Mucosa of gallbladder (tissue), 1 donor: ENCODE measurements at places on chromosomes 16 and 17.
A peak's percentile ranks its signal among the peaks of the same experiment; 100 is the strongest.

DNA sequence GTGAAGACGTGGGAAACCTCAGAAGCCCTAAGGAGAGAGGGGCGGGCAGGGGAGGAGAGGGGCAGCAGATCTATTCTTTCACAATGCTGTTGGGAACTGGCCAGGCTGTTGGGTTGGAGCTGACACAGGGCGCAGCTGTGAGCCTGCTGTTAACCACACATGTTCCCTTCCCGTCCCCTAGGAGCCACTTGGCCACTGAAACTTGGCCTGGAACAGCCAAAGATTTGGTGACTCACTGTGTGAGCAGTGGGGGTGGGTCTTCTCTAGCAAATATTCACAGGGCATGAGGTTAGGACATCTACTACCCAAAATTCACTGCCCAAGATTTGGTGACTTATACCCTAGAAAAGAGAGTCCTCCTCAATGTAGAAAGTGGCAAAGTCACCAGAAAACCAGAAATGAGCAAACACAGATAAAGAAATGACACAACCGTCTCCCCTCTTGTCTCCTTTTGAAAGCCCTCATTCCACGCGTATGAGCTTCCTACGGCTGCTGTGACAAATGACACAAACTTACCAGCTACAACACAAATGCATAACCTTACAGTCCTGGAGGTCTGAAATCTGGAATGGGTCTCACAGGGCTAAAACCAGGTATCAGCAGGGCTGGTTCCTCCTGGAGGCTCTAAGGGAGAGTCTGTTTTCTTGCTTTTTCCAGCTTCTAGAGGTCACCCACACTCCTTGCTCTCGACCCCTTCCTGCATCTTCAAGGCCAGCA is 6.3 kb downstream of the TBC1D16 start:
- DNase-seq = peak; percentile 69

DNA sequence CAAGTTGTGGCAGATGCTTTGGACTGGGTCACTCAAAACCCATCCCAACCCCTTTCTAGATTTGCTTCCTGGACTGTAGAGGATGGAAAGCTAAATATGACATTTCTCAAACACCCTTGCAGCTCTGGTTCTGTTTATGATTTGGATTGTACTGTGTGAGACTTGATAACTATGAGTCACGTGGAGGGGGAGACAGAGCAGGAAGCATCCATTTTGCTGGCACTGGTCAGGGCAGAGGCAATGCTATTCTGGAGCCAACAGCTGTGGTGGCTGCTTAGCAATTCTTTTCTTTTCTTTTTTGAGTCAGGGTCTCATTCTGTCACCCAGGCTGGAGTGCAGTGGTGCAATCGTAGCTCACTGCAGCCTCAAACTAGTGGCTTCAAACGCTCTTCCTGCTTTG is 13.6 kb upstream of the TERF2 start:
- no peak for DNase-seq

- DNase-seq = no peak
These were observed 4.7 kb upstream of the ZNF423 start for GRCh38 chr16:49860593-49860992.

DNA sequence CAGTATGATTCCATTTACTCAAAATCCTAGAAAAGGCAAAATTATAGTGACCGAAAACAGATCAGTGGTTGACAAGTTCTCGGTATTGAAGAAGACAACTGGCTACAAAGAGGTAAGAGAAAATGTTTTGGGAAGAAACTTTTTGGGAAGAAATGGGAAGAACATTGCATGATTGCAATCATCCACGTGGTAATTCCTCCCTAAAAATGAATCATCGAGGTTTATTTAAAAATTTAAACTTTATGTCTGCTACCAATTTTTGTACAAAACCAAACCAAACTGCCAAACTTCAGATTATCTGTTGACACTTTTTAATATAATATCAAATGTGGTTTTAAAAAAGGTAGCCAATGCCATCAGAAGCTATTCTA is 8.1 kb downstream of the SMURF2 start:
- no peak for DNase-seq

DNA sequence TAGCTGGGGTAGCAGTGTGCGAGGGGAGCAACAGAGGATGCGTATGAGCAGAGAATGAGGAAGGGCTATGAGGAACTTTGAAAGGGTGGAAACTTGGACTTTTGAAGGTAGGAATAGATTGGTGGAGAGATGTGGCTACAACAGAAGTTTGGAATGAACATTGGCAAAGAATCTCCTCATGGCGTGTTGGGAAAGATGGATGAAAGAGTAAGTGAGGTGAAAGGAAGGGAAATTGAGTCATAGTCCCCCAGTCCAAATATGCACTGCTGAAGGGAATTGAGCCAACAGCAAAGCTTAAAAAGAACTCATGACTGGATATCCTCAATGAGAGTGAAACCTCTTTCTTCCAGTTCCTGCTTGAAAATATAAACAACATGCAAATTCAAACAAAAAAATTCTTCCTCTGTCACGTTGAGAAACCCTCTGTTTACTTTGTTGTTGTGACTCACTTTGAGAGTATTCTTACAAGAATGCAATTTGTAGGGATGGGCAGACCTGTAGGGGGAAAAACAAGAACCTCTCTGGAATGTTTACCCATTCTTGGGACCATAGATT is 313.2 kb upstream of the KCNJ16 start:
- DNase-seq = no peak

GRCh38 chr16:10610499-10611184 is 30.2 kb upstream of the EMP2 start:
- no peak for DNase-seq

- DNase-seq = no peak
These were observed 214.9 kb upstream of the MON1B start for GRCh38 chr16:76976101-76976500.

- no peak for DNase-seq
These were observed 47.1 kb downstream of the CNGB1 start for GRCh38 chr16:57923841-57924240.

DNA sequence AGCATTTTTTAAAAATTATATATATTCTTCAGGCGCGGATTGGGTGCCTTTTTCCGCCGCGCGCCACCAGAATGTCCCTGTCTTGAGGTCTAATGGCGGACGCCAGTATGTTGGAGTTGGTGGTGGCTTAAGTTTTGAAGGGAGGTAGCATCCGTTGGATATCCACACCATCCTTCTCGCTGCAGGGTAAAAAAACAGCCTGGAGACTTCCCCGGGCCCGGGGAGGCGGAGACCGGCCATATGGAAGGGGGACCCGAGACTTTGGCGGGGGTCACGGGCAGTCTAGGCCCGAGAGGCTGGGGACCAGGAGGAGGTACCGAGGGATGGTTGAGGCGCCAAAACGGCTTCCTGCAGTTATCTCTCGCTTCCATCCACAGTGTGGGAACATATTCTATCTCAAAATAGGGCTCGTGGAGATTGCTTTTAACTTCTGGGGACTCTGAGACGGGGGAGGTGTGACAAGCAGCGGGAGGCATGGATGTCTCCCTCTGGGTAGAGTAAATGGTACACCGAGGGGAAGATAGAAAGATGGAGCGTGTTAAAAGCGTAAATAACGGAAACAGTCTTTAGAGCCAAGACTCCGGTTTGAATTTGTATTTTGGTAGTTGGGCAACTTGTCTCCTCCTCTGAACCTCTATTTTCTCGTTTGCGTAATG is at the start of gene SF3B3:
Gene SF3B3 (plus strand): TSS at position 74 of the 656 bp plus-strand sequence. CDS start 2,841 bp downstream, outside the sequence.
- peak; percentile 70 for DNase-seq

DNA sequence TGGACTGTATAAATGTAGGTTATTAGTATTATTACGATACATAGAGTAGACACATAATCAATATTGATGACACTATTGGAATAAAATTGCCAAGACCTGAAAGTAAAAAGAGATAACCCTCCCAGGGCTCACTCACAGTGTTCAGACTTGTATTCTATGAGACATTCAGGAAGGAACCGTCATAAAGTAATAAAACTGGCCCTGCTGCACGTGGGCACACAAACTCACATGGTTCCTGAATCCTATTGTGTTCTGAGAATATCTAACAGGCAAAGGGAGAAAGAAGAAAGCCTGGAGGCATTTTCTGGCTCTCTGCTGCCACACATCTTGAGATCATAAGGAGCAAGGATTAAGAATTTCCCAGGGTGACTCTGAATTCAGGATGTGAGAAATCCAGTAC is 575.9 kb downstream of the HS3ST4 start:
- DNase-seq = no peak

DNA sequence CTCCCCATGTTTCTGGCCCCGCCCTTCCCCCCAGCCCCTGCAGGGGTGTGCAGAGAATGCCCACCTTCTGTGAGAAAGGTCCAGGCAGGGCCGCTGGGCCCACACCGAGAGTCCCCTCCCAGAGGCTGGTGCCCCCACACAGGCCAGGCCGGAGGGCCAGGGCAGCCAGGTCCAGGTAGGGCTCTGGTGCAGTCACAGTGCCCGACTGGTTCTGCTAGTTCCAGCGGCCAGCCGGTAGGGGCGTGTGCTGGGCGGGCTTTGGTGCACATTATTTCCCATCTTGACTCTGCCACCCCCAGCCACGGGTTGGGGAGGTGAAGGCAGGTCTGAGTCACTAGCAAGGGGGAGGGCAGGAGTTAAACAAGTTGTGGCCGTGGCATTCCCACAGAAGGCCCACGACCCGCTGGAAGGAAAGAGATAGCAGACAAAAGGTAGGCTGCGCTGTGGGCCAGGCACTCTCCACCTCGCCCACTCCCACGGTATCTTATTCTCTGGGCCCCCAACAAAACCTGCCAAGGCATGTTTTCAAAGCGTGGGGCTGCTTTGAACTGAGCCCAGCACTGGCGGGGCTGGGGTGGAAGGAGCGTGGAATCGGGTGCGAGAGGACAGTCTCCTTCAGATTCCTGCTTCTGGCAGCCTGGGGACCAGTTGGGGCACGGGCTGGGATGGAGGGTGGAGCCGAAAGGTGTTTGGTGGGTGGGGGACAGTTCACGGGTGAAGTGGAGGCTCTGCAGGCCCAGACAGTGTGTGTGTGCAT is 1.9 kb downstream of the EPN3 start:
- peak; percentile 69 for DNase-seq

DNA sequence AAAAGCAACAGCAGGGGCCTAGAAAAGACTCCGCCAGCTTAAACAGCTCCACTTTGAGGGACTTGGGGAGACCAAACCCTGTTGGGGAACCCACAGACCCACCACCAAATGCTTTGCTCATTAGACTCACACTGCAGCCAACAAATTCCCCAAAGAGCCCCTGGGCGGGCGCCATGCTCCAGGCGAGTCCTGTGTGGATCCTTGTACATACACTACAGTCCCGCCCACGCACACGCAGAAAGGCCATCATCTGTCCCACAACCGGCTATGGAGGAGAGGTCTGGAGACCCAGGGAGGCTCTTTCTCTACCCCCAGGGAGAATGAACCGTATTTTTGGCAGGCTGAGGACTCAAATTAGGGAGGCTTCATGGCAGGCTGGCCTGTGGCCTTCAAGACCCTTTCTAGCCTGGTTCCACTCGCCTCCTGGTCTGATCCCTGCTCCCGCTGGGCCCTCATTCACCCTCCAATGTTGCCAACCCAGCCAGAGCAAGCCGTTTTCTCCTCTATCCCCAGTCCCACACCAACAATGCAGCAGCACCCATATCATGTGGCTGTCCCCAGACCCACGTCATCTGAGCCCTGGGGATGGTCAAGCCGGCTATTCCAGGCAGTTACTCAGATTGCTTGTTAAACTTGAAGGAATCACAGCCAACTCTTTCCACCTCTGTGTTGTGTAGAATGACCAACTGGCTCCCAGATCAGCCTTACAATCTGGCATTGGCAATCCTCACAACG is 27.2 kb downstream of the ZNF423 start:
- no peak for DNase-seq

GRCh38 chr17:9259419-9259818 is 238.1 kb downstream of the NTN1 start:
- DNase-seq = no peak

GRCh38 chr17:77782201-77782600 is 176.3 kb upstream of the TNRC6C start:
- DNase-seq = no peak

- DNase-seq = no peak
These were observed 5.0 kb downstream of the ARMC7 start for GRCh38 chr17:75114552-75115314.

DNA sequence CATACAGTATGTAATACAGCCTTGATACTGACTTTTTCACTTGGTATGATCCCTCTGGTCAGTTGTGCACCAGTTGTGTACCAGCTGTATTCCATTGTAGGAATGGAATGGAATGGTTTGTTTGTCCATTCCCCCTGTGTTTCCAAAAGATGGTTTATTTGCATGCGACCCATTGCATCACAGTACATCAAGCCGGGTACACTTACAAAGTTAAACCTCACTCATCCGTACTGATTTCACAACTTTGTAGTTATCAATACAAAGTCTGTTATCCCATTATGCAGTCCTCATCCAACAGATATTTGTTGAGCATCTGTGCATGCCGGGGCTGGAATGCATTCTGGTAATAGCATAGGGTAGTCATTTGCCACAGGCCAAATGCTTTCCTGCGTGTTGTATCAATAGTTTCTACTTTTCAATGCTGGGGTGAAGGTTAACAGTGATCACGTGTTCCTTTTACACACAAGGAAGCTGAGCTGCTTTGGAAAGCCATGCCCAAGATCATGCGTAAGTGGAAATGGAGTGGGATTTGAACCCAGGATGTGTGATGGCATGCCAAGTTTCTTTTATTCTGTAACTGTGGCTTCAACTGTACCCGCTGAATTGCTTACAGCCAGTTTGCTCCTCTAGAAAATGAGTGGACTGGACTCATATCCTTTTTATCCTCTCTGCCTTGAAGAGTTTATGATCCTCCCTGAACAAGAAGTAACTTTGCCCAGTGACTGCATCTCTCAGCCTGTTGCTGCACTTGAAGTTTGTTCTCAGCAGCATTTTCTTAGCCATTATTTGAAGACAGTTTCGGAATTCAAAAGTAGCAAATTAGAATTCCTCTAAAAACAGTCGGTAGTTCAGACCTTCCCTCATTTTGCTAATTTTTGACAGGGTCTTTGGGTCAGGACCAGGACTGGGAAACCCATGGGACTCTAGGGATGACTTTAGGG is 228.5 kb downstream of the CCDC182 start:
- DNase-seq = no peak

- DNase-seq = no peak
These were observed 10.2 kb downstream of the GABARAPL2 start for GRCh38 chr16:75576384-75576811.

- no peak for DNase-seq
These were observed 139.7 kb downstream of the AATF start for GRCh38 chr17:37088459-37088858.

GRCh38 chr16:17426451-17426850 is 44.3 kb downstream of the XYLT1 start:
- no peak for DNase-seq

GRCh38 chr17:79137015-79137788 is 62.6 kb downstream of the ENGASE start:
- DNase-seq = no peak

DNA sequence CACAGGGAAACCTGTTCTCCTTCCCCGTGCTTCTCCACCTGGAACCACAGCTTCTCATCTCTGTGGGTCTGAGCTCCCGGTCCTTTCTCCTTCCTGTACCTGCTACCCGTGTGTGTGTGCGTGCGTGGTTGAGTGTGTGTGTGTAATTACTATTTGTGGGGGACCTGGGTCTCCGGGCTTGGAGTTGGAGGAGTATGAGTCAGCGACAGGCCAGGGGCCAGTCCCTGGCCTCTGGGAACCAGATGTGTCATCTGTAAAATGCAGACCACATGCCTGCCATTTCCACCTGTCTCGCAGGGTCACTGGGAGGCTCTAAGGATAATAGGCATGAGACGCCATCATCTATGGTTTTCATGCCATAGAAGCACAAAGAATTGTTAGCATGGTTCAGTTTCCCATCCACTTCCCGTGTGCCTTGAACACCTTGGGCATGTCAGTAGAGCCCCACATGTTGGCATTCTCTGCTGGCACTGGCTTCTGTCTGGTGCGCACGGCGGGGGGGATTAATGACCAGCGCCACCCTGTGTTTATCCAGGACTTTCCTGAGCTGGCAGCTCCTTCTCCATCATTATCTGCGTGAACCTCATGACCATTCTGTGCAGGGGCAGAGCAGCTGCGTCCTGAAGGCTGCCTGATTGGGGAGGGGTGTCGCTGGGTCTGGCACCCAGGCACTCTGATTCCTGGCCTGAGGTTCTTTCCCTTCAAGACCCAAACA is 1.5 kb downstream of the ZNF205 start:
- no peak for DNase-seq
